ENCODE measurements at places on chromosomes 2 and 18.
A peak's percentile ranks its signal among the peaks of the same experiment; 100 is the strongest.

GRCh38 chr2:21591926-21592325 is 468.2 kb downstream of the TDRD15 start:
- DNase-seq = no peak

- DNase-seq = no peak
Observed at GRCh38 chr2:54416166-54416813, 39.8 kb upstream of the SPTBN1 start.

- DNase-seq = no peak
Observed at GRCh38 chr2:206296128-206296527, 21.7 kb downstream of the ZDBF2 start.

DNA sequence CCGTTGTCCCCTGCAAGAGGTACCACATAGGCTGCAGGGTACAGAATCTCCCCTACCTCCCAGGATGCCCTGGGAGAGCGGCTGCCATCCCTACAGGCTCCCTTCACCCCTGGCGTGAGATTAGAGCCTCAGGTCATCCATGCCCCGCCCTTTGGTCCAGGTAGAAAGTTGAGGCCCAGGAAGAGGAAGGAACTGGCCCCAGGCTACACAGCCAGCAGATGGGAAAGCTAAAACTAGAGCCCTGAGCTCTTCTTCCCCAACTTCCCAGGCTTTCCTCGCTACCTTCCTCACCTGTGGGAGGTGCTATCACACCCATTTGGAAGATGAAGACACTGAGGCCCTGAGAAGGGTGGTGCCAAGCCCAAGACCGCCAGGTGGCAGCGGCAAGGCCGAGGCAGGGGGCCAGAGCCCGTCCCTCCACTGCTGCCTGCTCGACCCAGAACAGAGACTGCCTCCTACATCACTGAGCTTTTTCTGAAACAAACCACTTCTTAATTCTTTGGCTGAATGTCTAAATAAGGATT is 25.8 kb downstream of the CIB4 start:
- DNase-seq = no peak

- no peak for DNase-seq
Observed at GRCh38 chr2:39735648-39736047, 43.4 kb downstream of the THUMPD2 start.

DNA sequence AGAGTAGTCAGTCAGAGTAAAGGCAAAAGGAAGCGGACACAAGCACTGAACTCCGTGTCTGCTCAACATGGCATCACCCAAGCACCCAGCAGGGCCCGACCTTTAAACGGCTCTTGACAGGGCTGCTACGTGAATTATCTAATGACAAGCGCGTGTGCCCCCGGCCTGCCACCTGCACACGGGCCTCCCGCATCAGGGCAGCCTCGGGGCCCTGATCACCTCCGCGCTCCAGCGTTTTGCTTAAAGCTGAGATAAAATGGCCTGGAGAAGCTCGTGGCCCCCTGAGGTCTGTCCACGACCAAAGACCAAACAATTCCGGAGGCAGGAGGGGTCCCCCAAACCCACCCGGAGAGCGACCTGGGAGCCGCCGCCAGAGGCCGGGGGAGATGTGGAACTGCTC is 376 bp downstream of the NDUFA10 start:
- DNase-seq = peak; percentile 37

DNA sequence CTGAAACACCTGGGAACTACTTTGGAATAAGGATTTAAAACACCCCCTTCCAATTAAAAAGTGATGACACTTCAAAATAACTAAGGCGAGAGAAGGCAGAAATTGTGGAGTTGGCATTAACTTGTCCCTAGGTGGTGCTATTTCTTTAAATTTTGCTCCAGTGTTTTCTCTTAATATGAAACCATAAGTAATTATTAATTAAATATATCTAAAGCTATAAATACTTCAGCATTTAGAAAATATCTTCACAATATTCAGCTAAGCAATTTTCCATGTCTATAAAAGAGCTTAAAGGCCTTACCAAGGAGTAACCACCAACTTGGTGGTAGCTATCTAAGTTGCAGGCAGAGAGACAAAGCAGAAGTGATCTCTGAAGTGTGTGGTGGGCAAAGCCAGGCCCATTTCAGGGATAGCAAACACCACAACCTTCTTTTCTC is 186.8 kb upstream of the PGAP1 start:
- DNase-seq = no peak

DNA sequence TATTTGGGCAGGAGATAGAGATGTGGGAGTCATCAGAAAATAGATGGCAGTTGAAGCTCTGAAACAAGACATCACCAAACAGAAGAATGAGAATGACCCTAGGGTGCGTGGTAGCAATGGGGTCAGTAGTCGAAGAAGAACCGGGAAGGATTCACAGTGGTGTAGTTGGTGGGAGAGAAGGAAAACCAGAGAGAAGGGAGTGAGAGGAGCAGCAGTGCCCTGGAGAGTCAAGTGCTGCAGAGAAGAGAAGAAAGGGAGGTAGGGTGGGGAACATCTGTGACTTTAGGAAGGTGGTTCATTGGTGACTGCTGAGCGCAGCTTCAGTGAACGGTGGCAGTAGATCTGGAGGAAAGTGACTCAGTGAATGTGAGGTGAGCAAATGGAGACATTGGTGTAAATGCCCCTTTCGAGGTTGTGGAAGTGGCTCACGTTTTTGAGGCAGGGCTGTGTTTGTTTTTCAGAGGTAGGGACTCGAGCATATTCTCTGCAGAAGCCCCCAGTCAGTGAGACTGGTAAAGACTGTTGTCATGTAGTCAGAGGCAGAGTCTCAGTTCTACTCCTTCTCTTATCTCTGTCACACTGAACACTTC is 36.4 kb downstream of the CDC42EP3 start:
- DNase-seq = no peak

DNA sequence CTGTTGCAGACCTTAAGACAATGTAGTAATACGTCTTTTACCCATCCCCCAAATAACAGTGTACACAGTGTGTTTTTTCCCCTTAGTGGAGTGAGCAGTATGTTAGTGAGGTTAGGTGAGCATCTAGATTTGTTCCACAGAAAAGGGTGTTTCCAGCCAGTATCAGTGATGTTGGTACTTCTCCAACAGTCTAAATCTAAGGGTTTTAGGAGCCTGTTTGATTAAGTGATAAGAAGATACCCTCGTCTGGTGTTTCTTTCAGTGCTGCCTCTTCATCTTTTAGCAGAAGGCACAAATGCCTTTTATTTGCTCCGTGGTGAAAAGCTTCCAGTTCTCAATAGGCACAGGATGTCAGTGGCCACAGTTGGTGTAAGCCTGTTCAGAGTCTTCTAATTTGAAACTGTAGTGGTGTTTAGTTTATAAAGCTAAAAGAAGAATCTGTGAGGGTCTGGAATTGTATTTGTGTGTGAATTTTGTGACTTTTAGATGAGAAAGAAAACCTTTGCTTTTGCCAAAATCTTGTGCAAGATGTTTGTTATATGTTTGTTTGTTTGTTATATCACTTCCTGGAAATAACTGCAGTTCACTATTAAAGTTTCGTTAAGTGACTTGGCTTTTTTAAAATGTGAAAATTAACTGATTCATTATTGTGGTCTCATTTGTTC is 71.2 kb downstream of the MAP4K4 start:
- no peak for DNase-seq

DNA sequence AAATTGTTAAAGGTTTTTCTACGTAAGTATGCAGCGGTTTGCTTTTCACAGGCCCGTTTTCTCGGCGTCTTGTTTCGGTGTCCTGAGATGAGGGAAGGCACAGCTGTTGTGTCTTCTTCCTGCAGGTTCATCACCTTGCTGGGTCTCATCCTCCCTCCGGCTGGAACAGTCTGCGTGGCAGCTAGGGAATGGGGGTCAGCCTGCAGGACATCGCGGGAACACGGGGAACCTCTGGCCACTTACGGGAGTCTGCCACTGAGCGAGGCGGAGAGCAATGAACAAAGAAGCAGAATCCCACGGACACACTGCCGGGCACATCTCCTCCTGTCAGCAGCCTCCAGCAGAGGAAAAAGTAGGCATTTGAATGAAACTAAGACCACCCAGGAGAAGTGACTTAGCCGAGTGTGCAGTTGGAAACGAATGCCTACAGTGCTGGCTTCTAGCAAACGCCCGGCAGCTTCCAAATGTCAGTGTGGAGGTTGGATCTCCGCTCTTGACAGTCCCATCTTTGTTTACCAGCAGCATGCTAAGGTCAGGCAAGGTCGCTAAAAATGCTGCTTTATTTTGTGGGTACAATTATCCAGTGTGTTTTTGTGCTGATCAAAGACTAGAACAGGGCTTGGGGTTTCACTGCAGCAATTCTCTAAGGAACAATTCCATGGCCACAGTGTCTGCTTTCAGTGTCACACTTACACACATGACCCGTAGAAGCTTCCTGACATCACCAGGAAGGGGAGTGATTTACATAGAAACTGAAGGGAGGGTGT is 109.8 kb upstream of the SEC11C start:
- DNase-seq = no peak

DNA sequence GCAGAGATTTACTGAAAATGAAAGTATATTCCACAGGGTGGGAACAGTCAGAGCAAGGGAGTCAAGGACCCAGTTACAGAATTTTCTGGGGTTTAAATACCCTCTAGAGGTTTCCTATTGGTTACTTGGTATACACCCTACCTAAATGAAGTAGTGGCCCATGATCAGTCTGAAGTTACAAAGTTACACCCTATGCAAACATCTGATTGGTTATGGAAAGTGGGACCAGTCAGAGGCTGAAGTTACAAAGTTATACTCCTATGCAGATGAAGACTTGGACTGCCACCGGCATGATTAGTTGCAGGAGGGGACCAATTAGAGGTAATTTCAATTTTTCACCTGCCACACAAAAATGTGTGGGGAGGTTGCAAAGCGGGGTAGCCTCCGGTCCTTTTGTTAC is 56.2 kb downstream of the USP34 start:
- DNase-seq = no peak

GRCh38 chr2:174745142-174745541 is 19.1 kb downstream of the CHRNA1 start:
- no peak for DNase-seq

- DNase-seq = no peak
Observed at GRCh38 chr18:41297740-41298139, 657.3 kb upstream of the PIK3C3 start.

- DNase-seq = no peak
Observed at GRCh38 chr18:67583621-67584020, 67.1 kb upstream of the DSEL start.

DNA sequence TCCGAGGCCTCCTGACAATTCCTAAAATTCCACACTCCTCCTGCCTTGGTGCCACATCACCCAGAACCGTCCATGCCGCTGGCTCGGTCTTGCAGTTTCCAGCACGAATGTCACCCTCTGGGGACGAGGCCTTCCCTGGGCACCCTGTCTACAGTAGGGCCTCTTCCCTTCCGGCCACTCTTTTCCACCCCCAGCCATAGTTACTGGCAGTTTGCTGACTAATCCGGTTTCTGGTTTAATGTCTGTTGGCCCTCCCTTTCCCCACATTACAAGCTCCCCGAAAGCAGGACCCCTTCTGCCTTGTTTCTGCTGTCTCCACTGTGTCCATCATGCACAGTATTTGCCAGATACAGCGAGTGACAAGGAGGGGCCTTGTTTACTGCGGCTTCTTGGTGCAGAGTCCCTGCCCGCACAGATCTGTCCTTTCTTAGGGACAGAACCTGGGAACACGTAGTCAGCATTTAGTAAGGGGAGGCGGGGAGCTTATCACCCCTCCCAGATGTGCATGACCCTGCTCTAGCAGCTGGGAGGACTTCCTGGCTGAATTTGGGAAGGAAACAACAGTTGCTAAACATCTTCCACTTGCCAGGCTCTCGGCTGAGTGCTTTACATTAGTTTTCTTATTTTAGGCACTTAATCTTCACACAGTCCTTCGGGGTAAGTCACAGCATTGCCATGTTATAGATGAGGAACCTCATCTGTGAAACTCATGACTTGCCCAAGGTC is 23.6 kb upstream of the CATIP start:
- DNase-seq = peak; percentile 28

- no peak for DNase-seq
Observed at GRCh38 chr2:236434593-236434992, 135.0 kb upstream of the ACKR3 start.

- DNase-seq = no peak
Observed at GRCh38 chr2:62409442-62409841, 96.6 kb downstream of the TMEM17 start.

DNA sequence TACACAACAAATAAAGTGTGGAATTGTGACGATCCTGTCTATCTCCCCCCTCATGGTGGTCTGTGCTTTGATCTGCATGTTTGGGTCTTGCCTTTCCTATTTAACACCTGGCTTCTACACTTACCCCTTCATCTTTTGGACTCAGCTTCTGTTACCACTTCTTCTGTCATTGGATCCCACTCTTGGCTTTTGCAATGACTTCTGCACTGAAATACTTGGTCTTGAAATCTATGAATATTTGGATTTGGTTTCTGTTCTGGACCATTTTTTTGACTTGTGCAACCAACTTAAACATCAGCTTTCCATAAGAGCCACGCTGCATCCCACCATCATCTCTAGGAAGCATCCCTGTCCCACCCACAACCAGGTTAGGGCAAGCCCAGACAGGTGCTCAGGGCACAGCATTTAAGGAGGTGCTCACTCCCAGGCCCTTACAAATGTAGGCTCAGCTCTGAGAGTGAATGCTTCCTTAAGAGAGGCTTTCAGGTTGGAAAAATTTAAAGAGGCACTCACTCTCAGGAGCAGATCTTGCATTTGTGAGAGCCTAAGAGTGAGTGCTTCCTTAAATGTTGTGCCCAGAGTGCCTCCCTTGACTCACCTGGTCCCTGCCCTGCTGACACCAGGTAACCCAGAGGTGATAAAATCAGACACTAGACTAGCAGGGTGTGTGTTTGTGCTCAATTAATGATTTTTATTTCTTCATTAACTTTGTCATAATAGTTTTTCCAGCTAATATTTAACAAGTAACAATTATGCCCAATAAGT is 124.5 kb upstream of the SH3BP4 start:
- DNase-seq = no peak

GRCh38 chr2:98065808-98066207 is 21.2 kb upstream of the VWA3B start:
- no peak for DNase-seq

DNA sequence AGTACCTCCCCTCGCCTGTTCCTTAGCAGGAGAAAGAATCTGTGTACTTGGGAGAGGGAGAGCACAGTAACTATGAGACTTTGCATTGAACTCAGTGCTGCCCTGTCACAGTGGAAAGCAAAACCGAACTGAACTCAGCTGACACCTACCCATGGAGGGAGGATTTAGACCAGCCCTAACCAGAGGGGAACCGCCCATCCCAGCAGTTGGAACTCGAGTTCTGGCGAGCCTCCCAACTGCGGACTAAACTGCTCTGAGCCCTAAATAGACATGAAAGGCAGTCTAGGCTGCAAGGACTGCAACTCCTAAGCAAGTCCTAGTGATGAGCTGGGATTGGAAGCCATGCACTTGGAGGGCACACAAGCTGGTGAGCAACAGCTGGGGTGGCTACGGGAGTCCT is 110.4 kb downstream of the GRB14 start:
- no peak for DNase-seq

DNA sequence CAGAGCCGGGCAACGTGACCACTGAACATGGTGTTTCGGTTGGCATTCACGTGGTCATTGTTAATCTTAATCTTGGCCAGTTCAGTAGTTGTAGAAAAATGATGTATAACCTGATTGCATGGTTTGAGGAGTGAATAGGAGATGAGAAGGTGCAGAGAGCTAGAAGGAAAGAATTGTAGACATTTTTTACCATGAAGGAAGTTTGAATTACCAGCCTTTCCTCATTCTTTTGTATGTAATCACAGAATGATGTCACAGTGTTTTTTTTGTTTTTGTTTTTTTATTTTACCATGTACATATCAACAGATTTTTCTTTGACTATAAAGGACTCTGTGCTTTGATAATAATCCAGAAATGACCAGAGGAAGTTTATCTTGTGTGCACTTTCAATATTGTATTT is 126.3 kb downstream of the LTBP1 start:
- DNase-seq = no peak

- no peak for DNase-seq
Observed at GRCh38 chr2:9781252-9781651, 62.0 kb upstream of the TAF1B start.

GRCh38 chr2:183505911-183506310 is 381.7 kb downstream of the NUP35 start:
- DNase-seq = no peak

Measured in activated CD4-positive, alpha-beta memory T cell treated with anti-CD3 and anti-CD28 coated beads for 36 hours (primary cell).